ENCODE measurements at places on chromosomes 4 and X. TPM values are rescaled to one million over a fixed set of nuclear protein-coding genes. Genes with fewer than 3 reads are reported as not detected.
A peak's percentile ranks its signal among the peaks of the same experiment; 100 is the strongest.

UGT2A2 gene
- not detected for total RNA-seq

TAPT1 gene
- total RNA-seq: 83.6 TPM

NAP1L5 gene
- 8.6 TPM for total RNA-seq

GPR50 gene
- total RNA-seq: not detected

ADAM29 gene
- not detected for total RNA-seq

C4orf54 gene
- not detected for total RNA-seq

PABPC1L2A gene
- not detected for total RNA-seq

LRAT gene
- not detected for total RNA-seq

- H3K36me3 ChIP-seq: no peaks in the 10 kb centered on the region
- no peak for DNase-seq
Observed at GRCh38 chrX:65658229-65658628, 9.2 kb upstream of the MSN start.

DNA sequence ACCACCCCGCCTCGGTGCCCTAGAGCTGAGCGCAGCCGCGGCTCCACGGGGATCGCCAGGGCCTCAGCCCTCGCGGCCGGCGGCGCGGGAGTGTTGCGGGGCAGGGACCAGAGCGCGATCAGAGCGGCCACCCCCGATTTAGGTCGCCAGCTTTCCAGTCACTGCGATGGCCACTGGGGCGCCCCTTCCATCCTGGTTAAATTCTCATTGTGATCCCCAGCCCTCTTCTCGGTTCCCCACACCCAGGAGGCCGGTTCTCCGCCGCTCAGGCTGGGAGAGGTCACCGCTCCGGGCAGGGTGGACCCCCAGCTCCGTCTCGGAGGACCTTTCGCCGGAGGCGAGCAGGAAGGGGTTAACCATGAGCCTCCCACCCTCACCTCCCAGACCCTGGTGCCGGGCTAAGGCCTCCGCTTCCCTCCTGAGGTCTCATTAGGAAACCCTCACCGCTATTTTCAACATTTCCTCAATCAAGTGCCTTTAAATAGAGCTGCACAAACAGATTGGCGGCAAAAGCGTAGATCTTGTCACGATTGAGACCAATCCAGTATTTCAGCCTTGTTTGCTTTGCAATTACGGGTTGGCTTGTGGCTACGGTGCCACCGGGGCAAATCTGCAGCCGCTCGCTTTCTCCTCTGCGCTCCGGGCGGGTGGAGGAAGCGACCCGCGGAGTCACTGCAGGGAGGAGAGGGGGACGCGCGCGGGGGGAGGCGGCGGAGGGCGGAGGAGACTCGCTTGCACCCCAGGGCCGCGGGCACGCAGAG, 8.3 kb upstream of the HAND2 start:
- DNase-seq: no peak
- peaks cover 62% of the 10 kb centered on the region for H3K27me3 ChIP-seq
- H3K36me3 ChIP-seq: peaks cover 2% of the 10 kb centered on the region
- peaks cover 7% of the 10 kb centered on the region for H3K4me1 ChIP-seq
- H3K27ac ChIP-seq: no peak overlapping the region
- peak overlapping the region; percentile 82 for H3K4me3 ChIP-seq

DNA sequence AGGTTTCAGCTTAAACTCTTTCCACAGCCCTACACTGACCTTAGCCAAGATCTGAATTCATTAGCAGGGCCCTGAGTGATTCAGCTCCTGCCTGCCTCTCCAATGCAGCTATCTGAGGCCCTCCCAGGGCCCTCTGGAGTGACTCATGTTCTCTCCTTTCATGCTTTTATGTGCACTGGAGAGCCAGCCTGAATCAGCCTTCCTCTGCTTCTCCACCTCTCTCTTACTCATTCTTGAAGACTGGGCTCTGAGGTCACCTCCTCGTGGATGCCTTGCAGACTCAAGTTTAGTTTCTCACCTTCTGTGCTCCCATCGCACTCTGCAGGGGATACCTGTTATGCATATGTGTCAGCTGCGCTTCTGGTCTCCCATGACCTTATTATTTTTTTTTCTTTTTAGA, 3.1 kb upstream of the OCIAD2 start:
- H3K27me3 ChIP-seq: no peaks in the 10 kb centered on the region
- no peak overlapping the region for H3K27ac ChIP-seq
- no peak overlapping the region for H3K4me3 ChIP-seq
- peaks cover 8% of the 10 kb centered on the region for H3K36me3 ChIP-seq
- peaks cover 24% of the 10 kb centered on the region for H3K4me1 ChIP-seq

- DNase-seq: no peak
- peaks cover 4% of the 10 kb centered on the region for H3K36me3 ChIP-seq
- H3K4me3 ChIP-seq: no peak overlapping the region
- no peaks in the 10 kb centered on the region for H3K27me3 ChIP-seq
- peaks cover 7% of the 10 kb centered on the region for H3K4me1 ChIP-seq
Observed at GRCh38 chr4:67714248-67714583, 13.3 kb upstream of the UBA6 start.

DNA sequence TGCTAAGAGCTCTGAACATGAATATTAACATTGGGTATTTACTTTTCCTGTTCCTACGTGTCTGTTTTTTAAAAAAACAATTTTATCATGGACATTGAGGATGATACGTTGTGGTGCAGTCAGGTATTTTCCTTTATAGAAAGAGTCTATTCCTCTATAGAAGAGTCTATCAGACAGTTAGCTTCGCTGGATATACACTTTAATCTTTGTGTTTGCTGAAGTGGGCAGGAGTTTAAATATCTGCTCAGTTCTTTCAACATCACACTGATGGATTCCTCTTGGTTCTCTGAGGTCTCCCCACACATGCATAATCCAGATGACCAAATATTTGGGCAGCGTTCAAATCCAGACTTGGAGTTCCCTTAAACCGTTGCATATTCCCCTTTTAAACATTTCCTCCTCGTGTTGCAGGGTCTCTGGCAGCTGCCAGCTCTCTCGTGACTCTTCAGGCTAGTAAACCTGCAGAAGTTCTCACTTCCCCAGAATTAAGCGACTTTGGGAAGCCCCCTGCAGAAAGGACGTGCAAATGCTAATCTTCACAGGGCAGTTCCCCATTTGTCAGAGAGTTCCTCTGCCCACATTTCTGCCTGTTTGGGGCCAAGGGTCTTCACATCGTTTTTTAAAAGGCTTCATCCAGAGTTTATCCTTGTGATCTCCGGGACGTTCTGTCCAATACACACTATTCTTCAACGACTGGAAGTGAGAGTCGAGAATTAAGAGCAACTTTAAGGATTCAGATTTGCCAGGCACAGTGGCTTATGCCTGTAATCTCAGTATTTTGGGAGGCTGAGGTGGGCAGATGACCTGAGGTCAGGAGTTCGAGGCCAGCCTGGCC, 20.5 kb upstream of the DHRSX start:
- no peaks in the 10 kb centered on the region for H3K36me3 ChIP-seq
- no peak for DNase-seq
- no peak overlapping the region for H3K4me3 ChIP-seq
- peaks cover 2% of the 10 kb centered on the region for H3K4me1 ChIP-seq
- no peak overlapping the region for H3K27ac ChIP-seq

DNA sequence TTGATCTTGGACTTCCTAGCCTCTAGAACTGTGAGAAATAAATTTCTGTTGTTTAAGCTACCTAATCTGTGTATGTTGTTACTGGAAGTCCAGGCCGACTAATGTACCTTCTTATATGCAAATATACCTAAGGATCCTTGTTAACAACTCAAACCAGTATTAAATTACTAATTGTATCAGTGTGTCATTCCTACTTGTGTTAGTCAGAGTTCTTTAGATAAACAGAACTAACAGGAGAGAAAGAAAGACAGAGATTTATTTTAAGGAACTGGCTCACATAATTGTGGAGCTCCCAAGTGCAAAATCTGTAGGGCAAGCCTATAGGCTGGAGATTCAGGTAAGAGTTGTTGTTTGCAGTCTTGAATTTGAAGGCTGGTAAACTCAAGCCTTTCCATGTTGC, 120.0 kb downstream of the ADGRL3 start:
- H3K4me1 ChIP-seq: no peaks in the 10 kb centered on the region
- DNase-seq: no peak
- no peak overlapping the region for H3K27ac ChIP-seq

- DNase-seq: no peak
- no peak overlapping the region for H3K4me3 ChIP-seq
- H3K27ac ChIP-seq: peak overlapping the region; percentile 60
- no peaks in the 10 kb centered on the region for H3K27me3 ChIP-seq
- H3K4me1 ChIP-seq: peaks cover 2% of the 10 kb centered on the region
- H3K36me3 ChIP-seq: no peaks in the 10 kb centered on the region
Observed at GRCh38 chrX:32514986-32515385, 696.4 kb downstream of the DMD start.

- peaks cover 2% of the 10 kb centered on the region for H3K36me3 ChIP-seq
- no peak overlapping the region for H3K4me3 ChIP-seq
- DNase-seq: no peak
- no peaks in the 10 kb centered on the region for H3K27me3 ChIP-seq
- no peaks in the 10 kb centered on the region for H3K4me1 ChIP-seq
Observed at GRCh38 chrX:22110729-22111494, 78.8 kb downstream of the PHEX start.

- H3K4me3 ChIP-seq: peak overlapping the region; percentile 74
- DNase-seq: peak; percentile 20
- peaks cover 4% of the 10 kb centered on the region for H3K36me3 ChIP-seq
- H3K27ac ChIP-seq: peak overlapping the region; percentile 83
- H3K4me1 ChIP-seq: peaks cover 48% of the 10 kb centered on the region
- no peaks in the 10 kb centered on the region for H3K27me3 ChIP-seq
Observed at GRCh38 chr4:38310446-38311043, 350.3 kb downstream of the PTTG2 start.

DNA sequence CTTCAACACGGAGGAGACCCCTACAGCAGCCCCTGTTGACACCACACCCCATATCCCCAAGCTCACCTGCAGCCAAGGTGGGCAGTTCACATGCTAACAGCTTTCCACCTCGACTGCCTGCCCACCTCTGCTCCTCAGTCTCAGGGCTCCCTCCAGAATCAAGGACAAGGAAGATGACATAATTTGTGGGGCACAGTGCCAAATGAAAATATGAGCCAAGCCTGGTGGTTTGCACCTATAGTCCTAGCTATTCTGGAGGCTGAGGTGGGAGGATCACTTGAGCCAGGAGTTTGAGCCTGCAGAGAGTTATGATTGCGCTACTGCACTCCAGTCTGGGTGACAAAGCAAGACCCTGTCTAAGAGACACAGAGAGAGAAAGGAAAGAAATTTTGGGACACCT, 516.3 kb downstream of the BCOR start:
- H3K27ac ChIP-seq: no peak overlapping the region
- no peak for DNase-seq
- no peaks in the 10 kb centered on the region for H3K27me3 ChIP-seq
- H3K4me3 ChIP-seq: no peak overlapping the region
- H3K36me3 ChIP-seq: no peaks in the 10 kb centered on the region

GRCh38 chr4:159401791-159402380, 299.0 kb downstream of the RAPGEF2 start:
- no peak overlapping the region for H3K4me3 ChIP-seq
- no peak overlapping the region for H3K27ac ChIP-seq
- peaks cover 26% of the 10 kb centered on the region for H3K27me3 ChIP-seq
- DNase-seq: no peak
- no peaks in the 10 kb centered on the region for H3K36me3 ChIP-seq

DNA sequence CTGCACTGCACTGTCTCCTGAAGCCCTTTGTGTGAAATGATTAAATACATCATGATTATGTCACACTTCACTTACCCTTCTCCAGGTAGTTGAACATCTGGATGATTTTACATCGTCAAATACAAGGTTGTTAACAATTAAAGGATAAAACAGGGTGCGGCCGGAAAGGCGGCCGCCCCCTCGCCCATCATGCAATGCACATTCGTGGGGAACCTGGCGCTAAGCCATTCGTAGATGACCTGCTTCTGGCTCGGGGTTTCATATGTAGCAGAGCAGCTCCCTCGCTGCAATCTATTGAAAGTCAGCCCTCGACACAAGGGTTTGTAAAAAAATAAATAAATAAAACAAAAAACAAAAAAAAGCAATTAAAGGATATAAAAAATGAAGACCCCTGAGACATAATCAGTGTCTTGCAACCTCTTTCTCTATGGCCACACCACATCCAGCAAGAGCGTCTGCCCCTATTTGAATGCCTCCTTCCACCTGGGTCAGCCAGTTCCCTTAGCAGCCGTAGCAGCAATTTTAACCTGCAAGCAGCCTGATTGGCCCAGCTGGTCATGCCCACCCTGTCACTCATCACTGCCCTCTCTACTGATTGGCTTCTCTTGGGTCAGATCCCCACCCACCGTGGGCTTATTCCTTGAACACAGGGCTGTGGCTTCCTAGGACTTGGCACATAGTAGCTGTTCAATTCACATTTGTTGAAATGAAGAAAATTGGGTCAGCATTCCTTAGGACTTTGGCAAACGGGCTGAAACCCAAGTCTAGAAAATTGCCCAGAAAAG, 147.8 kb upstream of the PSAPL1 start:
- H3K27ac ChIP-seq: no peak overlapping the region
- no peaks in the 10 kb centered on the region for H3K36me3 ChIP-seq
- H3K4me3 ChIP-seq: no peak overlapping the region

GRCh38 chrX:115233497-115234455, at the start of gene LRCH2:
TSS of gene LRCH2 (minus strand) at chrX:115234096. CDS start at chrX:115234041, 55 bp downstream.
- H3K36me3 ChIP-seq: no peaks in the 10 kb centered on the region
- H3K27me3 ChIP-seq: no peaks in the 10 kb centered on the region
- H3K27ac ChIP-seq: no peak within 1 kb of the TSS
- H3K4me3 ChIP-seq: no peak within 1 kb of the TSS

- H3K4me1 ChIP-seq: peaks cover 10% of the 10 kb centered on the region
- no peak overlapping the region for H3K4me3 ChIP-seq
- H3K27me3 ChIP-seq: no peaks in the 10 kb centered on the region
- H3K27ac ChIP-seq: no peak overlapping the region
Observed at GRCh38 chr4:185305979-185306442, 89.7 kb downstream of the LRP2BP start.

DNA sequence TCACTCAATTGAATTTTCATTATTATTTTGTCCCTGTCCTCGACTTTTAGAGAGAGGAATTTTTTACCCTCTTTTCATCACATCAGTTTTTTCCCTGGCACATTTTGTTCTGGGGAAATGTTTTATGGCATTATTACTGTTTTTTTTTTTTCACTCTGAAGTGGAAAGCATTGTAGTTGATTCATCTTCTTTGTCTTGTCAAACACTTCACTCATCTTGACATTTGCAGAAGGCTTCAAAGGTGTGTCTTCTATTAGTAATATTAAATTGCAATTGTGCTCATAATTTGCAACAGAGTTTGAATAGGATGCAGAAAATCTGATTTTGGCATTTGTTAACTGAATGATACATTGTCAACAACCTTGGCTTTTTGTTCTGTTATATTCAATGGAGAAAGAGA, 545.4 kb upstream of the ARX start:
- no peak overlapping the region for H3K27ac ChIP-seq
- no peaks in the 10 kb centered on the region for H3K4me1 ChIP-seq
- no peak for DNase-seq
- H3K36me3 ChIP-seq: no peaks in the 10 kb centered on the region

- no peak overlapping the region for H3K4me3 ChIP-seq
- H3K27me3 ChIP-seq: no peaks in the 10 kb centered on the region
- no peak overlapping the region for H3K27ac ChIP-seq
- H3K4me1 ChIP-seq: no peaks in the 10 kb centered on the region
- DNase-seq: no peak
- H3K36me3 ChIP-seq: no peaks in the 10 kb centered on the region
Observed at GRCh38 chr4:132709056-132709455, 440.0 kb upstream of the PCDH10 start.
